NCI-H1092 (cell line): ENCODE measurements at places on chromosomes 3 and 15.

DNA sequence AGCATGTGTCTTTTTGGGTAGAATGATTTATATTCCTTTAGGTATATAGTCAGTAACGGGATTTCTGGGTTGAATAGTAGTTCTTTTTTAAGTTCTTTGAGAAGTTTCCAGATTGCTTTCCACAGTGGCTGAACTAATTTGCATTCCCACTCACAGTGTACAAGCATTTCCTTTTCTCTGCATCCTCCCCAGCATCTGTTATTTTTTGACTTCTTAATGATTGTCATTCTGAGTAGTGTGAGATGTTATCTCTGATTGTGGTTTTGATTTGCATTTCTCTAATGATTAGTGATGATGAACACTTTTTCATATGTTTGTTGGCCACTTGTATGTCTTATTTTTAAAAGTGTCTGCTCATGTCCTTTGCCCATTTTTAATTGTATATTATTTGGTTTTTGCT is 337.6 kb downstream of the EFHB start:
- DNase-seq = no peak

GRCh38 chr3:115628075-115628412 is 4.7 kb downstream of the GAP43 start:
- DNase-seq = no peak

DNA sequence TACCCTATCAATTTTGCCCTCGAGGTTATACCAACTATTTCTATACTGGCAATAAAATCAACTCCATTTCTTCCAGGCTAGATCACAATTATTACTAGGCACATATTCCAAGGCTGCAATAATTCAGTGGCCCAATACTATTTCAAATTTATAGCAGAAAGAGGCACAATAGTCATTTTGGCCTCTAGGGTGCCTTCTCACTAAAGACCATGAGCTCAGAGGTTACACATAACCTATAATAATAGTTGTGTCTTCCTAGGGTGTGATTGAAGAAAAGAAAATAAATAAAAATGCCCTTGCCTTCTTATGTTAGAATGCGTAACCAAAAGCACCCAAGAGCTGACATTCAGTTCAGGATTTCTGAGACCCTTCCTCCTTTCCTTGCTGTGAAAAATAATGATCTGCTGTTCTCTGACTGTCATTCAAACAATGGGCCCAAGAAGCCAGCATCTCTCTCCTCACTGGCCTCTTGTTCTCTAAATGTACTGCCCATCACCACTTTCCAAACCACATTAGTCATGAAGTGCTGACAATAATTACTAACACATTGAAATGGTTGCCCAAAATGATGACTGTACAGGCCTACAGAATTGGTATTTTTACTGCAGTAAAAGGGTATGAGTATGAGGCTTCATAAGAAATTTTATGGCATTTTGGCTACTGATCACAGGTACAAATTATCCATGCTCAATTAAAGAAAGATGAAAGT is 244.8 kb downstream of the LRRN1 start:
- no peak for DNase-seq

DNA sequence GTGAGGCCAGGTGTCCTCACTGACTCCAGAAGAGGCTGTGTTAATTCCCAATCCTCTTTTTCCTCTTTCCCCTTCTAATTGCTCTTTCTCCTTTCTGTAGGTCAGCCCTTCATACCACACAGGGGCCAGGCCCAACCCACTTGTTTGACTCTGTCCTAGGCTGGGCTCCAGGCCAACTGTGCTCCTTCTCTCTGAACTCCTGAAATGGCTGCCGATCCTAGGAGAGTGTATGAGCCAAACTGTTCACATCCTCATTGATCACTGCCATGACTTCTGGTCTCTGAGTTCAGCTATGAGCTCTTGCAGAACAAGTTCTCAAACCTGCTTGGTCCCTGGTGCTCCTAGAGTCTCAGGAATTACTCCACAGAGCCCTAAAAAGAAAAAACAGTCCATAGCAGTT is 145.1 kb downstream of the VGLL4 start:
- DNase-seq = peak; percentile 7

DNA sequence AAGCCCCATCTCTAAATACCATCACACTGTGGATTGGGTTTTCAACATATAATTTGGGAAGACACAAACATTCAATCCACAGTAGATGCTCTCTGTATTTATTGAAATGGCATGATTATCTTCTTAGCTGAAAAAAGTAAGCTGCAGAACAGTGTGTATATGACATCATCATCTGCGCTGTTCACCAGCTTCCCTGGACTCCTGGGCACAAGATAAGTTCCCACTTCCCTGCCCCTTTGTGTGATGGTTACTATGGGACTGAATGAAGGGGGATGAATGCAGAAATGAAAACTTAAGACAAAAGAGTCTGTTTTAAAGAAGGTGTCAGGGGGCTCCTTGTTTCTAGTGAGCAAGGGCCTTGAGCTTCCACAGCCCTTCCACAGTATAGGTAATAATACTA is 20.0 kb upstream of the GPD1L start:
- no peak for DNase-seq

DNA sequence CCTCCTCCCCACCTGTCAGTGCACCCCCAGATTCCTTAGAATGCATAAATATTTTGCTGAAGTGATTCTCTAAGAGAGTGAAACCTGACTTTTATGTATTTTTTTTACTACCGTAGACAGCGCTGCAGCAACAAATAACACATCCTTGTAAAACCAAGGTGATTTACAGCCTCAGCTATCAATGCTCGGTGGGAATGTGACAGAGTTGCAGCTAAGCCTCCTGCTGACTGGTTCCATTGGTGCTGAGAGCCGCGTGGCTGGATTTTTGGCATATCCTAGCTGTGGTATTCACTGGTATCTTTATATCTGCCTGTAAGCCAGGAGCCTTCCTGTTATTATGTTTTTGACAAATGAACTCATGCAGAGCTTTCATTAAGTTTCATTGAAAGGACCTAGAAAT is 11.0 kb downstream of the FGD5 start:
- no peak for DNase-seq

- DNase-seq = no peak
Measured at GRCh38 chr3:76442374-76442915, 597.5 kb upstream of the ROBO2 start.

DNA sequence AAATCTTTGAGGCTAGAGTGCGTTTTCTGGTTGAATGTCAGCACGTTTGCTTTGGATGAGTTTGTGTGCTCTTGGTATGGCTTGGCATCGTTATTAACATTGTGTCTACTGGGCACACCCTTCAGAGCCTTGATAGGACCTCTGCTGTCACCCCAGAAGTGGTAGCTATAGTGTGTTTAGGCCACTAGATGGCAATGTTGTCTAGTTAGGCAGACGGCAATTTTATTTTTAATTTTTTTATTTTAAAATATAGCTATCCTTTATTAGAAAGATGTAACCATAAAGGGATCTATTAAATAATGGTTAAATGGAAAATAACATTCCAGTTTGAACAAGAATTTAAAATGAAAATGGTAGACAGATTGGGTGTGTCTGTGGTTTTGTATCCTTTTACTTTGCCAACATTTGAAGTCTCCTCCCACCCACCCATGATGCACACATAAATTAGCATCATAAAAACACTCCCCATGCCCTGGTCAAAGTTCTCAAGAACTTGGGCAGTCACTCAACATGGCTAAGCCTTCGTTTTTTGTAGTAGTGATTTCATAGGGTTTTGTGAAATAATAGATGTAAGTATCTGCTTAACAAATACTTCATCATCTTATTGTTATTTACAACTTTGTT is 200.7 kb downstream of the KCNH8 start:
- no peak for DNase-seq

DNA sequence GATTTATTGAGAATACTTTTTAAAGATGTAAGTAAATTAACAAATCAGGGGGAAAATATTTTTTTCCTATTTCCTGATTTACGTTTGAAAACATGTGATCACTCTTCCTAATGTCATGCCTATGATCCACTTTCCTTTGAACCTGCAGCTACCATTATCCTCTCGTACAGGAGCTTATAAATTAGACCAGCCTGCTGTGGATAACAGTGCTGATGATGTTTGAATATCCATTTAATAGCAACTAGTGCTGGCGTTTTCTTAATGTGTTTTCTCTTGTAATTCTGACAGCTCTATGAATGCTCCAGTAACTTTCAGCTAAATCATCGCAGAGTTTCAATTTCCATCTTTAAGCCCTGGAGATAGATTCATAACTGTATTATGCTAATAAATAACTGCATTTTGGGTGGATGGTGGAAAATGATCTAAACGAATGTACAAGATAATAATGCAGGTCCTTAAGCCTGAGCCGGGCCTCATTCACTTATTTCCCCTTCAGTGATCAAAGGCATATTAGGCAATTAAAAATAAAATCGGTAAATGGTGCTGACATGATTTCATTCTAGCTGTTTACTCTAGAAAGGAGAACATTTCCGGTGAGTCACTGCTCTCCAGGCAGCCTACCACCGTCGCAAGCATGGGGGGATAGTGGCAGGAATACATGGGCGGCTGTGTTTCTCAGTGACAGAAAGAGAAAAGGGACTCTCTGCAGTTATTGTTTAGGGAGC is 58.5 kb upstream of the SLC24A5 start:
- peak; percentile 44 for DNase-seq

DNA sequence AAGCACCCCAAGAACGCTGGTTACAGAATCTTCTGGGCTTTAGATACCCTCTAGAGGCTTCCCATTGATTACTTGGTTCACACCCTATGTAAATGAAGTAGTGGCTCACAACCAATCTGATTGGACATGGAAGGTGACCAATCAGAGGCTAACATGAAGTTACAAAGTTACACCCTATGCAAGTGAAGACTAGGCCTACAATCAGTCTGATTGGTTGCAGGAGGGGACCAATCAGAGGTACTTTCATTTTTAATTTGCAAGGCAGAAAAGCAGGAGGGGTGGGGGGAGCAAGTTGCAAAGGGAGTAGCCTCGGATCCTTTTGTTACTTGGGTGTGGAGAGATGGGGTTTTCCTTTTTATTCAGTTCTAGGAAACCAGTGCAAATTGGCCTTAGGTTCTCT is 11.1 kb upstream of the RTP2 start:
- no peak for DNase-seq

DNA sequence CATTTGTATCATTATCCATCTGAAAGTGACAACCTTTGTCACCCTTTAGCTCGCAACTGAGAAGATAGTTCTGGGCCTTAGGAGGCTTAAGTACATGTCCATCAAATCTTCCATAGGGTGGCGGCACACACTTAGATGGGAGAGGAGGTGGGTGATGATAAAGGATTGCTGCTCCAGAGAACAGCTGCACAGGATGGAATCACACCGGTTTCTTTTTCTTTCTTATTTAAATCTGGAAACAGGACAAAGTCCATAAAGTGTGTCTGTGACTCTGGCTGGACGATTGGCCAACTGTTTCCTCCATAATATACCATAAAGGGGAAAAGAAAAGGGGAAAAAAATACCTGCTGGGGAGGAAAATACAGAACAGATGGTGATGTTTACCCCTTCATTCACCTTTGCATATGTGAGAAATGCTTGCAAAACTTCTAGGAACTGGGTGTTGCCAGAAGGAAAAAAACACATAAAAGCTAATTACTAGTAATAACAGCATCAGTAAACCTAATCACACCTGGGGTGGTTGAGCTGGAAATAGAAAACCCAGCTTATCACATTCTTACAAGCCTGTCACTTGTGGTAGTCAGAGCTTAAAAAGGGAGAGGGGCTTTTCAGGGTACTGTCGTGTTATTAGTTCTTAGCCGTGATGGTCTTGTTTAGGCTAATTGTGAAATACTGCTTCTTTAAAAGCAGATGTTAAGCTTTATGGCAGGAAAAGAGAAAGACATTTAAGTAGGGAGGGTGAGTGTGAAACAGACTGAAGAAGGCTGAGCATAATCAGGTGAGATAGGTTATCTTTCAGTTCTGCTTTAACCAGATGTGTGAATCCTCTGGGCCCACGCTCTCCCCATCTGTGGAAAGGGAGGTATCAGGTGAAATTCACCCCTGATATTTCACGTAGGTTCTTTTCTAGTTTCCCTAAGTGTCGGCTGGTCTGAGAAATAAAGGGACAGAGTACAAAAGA is 16.7 kb downstream of the C2CD4A start:
- no peak for DNase-seq

DNA sequence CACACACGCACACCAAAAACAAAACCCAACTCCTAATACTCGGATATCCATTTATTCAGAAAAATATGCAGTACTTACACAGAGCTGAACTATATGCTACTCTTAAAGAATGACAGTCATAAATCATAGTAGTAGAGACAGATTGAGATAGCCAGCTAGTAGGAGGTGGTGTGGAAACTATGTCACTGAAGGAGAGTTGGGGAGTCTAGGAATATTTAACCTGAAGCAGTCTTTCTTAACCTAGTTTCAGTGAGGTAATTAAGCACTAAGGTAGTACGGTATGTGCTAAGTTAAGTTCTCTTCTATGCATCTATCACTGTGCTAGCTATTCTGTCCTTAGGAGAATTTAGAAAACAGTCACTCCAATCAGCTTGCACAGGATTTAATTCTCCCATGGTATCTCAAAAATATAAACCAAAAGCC is 54.2 kb downstream of the ANKRD28 start:
- DNase-seq = no peak

GRCh38 chr3:132332508-132332907 is 15.3 kb downstream of the ACP3 start:
- DNase-seq = no peak

DNA sequence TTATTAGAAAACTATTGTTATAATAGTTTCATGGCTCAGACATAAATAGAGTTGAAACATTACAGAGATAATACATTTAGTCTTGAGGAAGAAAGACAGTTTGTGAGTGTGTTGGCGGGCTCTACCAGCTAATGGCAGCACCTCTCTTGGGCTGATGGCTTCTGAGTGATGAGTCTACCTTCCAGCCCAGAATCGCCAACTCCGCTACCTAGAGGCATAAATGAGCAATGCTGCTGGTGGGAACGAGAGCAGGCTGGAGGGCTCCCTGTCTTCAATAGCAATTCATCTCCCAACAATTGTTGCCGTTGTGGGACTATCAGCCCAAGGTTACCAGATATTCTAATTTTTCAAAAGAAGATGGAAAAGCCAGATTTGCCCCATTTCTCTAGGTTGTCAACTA is 388.7 kb downstream of the FOXP1 start:
- no peak for DNase-seq

DNA sequence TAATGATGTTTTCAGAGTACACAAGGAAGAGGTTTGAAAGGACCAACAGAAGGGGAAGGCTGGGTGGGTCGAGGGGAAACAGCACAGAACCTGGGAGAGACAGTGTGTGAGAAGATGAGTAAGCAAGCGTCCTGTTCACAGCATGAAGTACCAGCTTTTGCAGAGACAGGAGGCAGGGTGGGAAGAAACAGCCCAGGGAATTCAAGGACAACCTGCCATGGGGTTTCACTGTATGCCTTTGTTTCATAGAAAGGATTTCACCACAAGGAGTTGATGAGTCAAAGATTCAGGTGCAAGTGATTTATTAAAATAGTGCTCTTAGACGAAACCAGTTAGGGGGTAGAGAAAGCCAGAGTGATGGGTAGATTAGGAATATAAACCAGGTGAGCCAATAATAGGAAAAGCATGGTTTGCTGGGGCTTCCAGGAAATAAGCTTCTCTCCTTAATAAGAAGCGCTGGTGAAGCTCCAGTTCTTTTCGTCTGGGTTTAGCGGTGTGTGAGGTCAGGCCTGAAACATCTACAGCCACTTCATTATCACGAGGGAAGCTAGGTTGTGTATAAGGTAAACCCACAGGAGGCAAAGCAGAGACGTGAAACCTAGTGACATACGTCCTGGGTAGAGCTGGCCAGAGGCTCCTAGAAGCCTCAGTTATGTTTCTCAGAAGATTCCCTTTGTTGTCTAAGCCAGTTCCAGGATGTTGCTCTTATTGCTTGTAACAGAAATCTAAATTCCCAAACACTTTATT is 3.9 kb downstream of the HHLA2 start:
- no peak for DNase-seq
